ENCODE measurements at places on chromosomes 2 and 18.
A peak's percentile ranks its signal among the peaks of the same experiment; 100 is the strongest.

DNA sequence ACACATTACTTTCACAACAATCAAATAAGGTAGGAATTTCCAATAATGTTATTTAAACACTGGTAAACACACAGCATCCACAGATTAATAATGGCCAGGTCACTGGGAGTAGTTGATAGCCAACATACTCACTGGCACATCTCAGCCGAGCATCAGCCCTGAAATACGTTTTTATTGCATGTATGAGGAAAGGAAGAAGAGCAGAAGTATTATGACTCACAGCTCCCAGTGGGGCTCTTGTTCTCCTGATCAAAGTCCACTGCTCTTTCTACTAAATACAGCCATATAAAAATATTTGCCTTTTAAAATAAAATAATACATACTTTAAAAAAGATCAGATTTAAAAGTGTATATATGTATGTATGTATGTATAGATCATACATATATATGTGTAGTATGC, 999.6 kb downstream of the SUCLG1 start:
- no peak for DNase-seq

DNA sequence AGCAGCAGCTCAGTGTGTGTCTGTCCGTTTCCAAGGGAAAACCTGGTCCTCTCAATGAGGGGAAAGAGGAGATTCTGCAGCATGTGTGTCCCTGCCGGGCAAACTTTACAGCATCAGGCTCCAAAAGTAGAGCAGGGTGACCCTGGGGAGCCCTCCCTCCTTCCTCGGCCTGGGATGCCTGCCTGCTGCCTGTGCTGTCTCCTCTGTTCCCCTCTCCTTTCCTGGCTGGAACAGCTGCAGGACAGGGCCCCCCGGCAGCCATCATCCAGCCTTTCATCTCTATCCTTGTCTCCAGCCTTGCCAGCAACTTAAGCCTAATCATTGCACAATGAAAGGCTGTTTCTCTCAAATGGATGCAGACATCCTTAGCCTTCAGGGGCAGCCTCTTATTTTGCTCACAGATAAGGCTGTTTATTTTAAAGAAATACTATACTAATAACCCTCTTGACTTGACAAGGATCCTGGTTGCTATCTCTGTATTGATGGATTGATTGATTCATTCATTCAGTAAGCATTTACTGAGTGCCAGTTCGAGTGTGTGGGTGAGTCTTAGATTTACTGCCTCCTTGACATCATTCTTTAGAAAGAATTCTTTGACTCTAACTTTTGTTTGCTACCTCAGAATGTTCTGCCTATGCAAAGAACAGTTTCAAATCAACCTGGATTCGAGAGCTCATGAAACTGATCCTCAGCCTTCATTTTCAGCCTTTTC, 40.6 kb upstream of the EDAR start:
- DNase-seq: no peak

DNA sequence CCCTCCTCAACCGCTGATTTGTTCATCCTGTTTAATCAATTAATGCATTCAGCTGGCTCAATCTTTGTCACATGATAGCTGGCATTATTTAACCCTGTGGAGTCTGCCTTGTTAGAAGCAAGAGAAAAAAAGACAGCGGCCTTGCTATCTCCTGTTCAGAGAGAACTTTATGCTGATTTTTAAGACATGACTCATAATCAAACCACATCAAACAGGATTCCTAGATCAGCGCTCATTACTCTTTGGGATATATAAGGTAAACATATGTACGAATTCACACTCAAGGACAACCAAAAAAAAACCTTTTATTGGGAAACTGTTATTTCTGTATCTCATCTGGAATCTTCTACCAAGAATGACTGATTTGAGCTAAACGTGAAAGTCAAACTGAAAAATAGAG, 195.1 kb downstream of the C1D start:
- no peak for DNase-seq

DNA sequence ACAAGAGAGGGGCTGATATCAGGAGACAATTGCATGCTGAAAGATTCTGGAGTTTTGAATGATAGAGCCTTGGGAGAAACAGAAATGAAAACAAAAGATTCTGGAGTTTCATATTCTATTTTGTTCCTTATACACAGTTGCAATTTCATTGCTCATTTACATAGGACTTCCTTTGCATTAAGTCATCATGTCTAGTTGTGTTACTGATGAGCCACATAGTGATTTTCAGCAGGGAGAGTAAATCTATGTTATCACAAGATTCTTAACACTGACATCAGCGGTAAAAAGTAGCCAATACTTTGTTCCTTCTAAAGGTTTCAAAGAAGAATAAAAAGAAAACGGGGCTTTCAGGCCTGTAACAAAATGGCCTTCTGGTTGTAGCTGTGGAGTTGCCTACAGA, 7.1 kb downstream of the ADAM17 start:
- DNase-seq: no peak

GRCh38 chr18:32093102-32093511, 1.4 kb downstream of the RNF138 start:
- DNase-seq: peak; percentile 45

DNA sequence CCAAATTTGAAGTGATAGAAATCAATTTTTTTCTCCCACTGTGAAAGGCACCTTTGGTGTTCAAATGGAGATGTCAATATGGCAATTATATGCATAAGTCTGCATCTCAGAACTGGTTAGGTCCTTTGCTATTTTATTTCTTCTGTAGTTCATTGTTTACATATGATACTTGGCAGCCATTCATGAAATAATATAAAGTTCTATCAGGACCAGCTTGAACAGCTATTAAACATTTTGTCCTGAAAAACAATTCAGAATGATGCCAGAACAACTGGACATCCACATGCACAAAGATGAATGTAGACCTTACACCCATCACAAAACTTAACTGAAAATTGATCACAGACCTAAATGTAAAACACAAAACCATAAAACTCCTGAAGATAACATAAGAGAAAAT, 41.8 kb upstream of the ARHGAP28 start:
- DNase-seq: no peak

DNA sequence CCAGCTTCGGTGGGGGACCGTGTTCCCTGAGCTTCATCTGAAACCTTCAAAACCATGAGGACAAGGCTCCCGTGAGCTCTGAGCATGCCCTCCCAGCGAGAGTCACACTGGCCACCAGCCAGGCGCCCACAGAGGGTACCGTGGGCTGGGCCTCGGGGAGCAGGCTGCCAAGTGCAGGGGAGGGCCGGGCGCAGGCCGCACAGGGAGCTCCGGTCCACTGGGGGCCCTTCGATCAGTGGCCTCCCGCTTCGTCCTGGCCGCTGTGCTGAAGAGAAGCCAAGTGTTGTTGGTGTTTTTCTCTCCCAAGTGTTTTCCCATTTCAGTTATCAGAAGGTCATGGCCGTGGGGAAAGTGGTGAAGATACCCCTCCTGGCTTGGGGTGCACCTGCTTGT, 144.4 kb downstream of the PTGR3 start:
- no peak for DNase-seq

- no peak for DNase-seq
Observed at GRCh38 chr18:3500016-3500415, 50.0 kb downstream of the TGIF1 start.

DNA sequence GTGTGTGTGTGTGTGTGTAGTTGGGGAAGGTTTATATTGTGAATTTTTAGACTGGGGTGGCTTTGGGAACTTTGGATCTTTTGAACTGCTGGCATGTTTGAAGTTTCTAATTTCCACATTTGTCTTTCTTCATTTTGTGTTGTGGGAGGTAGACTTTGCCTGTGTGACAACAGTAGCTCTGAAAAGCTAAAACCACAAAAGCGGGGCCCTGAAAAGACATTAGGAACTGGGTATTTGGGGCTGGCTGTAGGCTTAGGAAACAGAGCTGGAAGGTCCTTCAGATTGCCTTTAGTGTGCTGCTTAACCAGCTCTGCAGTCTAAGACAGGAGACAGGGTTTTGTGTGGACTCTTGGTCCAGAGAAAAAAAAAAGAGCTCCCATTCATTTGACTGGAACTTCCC, 27.2 kb upstream of the DOCK10 start:
- DNase-seq: no peak

- no peak for DNase-seq
Observed at GRCh38 chr2:36859366-36859792, 107.0 kb downstream of the STRN start.

- no peak for DNase-seq
Observed at GRCh38 chr2:147989809-147990403, 30.6 kb downstream of the ORC4 start.

DNA sequence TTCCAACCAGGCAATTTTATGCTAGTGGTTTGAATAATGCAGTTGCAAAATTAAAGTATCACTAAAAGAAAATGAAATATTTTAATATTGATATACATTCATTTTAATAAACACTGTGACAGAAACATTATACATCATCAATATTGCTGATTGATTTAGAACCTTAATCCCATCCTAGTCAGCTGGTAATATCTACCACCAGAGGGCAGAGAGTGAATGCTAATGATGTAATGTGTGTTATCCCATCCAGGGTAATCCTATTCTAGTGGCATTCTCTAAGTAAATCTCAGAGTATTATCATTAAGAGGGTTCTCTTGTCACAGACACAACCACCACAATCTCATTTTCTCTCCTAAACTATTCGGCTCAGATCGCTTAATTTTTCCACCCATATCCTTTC, 477.4 kb downstream of the CPS1 start:
- DNase-seq: no peak

DNA sequence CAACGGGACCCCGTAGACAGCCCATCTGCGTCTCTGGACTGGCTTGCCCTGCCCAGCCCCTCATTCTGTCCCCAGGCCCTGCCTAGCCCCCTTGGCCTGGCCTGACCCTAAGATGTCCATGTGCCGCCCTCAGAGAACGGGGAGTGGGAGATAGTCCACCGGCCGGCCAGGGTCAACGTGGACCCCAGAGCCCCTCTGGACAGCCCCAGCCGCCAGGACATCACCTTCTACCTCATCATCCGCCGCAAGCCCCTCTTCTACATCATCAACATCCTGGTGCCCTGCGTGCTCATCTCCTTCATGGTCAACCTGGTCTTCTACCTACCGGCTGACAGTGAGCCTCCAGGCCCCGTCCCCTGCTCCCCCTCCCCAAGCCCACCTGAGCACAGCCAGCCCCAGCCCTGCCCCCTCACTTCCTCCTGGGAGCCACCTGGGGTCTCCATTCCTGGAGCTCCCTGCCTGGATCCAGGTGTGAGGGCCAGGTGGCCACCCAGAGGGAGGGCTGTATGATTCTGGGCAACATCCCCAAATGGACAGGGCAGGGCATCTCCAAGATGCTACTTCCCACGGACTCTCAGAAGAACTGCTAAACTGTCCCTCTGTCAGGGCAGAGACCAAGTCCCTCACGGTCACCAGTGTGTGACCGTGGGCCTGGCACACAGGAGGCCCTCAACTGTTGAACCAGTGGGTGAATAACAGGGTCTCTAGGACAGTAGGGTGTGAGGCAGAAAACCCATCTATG, 4.0 kb downstream of the CHRND start:
- no peak for DNase-seq

- DNase-seq: no peak
Observed at GRCh38 chr2:24123922-24124580, 782 bp downstream of the FAM228B start.

- DNase-seq: peak; percentile 13
Observed at GRCh38 chr2:217799563-217800432, 203.0 kb downstream of the TNS1 start.

- no peak for DNase-seq
Observed at GRCh38 chr2:145751629-145752028, 1231.7 kb upstream of the ZEB2 start.

DNA sequence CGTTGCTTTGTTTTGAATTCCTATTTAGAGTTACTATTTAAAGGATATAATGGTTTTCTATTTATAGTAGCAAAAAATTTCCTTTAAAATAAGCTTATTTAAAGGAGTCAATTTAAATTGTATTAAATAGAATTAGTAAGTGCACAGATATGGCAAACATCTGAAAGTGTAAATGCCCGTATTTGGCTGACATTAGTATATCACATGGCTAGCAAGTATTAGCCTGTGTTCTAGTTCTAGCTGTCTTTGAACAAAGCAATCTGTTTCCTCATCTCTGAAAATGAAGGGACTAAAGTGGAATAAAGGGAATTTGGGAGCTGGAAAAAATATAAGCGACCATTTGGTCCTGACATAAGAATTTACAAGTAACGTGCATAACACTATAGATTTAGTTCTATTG, 32.2 kb downstream of the PELI1 start:
- no peak for DNase-seq

GRCh38 chr18:64037812-64038414, 68.0 kb downstream of the SERPINB8 start:
- DNase-seq: no peak

GRCh38 chr18:10232062-10232461, 222.4 kb upstream of the APCDD1 start:
- DNase-seq: no peak

- no peak for DNase-seq
Observed at GRCh38 chr2:28137221-28137620, 246.7 kb downstream of the BABAM2 start.

DNA sequence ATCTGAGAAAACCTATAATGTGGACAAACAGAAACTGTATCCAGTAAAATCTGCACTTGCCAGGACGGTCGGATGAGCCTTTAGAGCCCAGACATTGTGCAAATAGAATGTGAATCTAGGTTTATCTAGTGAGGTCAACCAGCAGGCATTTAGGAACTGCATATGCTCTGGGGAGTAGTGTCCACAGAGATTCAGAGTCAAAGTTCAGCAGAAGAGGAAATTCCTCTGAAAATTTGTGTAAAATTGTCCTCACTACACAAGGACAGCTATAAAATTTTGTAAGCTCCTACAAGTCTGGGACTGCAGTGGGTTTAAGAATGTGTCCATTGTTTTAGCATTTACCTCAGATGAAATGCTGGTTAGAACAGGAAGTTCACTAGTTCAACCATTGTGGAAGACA, 9.8 kb upstream of the NDUFV2 start:
- DNase-seq: no peak

DNA sequence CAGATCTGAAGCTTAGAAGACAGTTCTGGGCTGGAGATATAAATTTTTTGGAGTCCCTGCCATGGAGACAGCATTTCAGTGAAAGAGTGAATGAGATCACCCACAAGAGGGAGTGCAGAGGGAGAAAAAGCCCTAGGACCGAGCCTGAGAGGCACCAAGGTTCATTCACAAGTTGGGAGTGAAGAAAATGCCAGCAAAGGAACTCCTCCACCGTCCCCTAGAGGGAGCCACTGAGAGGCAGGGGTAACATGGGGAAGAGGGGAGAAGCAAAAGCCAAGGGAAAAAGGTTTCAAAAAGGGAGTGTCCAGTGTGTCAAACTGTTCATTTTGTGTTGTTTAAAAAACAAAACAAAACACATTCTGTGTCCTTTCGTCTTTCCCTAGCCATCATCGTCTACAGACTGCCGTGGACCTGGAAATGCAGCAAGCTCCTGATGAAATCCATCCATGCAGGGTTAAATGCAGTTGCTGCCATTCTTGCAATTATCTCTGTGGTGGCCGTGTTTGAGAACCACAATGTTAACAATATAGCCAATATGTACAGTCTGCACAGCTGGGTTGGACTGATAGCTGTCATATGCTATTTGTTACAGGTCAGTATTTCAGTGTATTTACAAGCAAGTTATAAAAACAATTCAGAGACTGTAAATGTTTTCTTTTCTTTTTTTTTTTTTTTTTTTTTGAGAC, 19.1 kb downstream of the CYBRD1 start:
- peak; percentile 48 for DNase-seq

DNA sequence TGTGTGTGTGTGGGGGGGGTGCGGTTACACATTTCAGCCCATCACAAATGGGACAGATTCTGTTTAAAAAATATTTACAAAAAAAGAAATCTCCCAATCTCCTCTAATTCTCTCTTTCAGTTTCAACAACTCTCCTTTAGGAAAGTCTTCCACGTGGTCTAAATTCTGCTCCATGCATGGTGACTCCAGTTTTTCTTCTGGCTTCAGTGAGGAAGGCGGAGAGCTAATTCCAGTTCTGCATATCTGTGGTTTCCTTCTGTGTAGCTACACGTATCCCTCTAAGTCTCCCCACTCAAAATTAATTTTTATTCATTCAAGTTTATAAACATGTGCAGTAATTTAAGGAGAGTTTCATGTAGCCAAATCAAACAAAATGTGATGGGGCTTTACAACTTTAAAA, 111.6 kb downstream of the SLC4A3 start:
- DNase-seq: no peak
